ENCODE measurements at places on chromosomes 11 and 22. TPM values are rescaled to one million over a fixed set of nuclear protein-coding genes. Genes with fewer than 3 reads are reported as not detected.

Gene KCTD21
- 5.9 TPM for polyA plus RNA-seq

Gene MYEOV
- polyA plus RNA-seq = not detected

Gene BSX
- polyA plus RNA-seq = not detected

Gene PKNOX2
- polyA plus RNA-seq = 2.1 TPM

Gene LRP4
- 2.6 TPM for polyA plus RNA-seq

Gene PTPMT1
- polyA plus RNA-seq = 60.4 TPM

Gene CRACR2B
- not detected for polyA plus RNA-seq

Gene NXPE2
- 0.30 TPM for polyA plus RNA-seq

Gene ACR
- polyA plus RNA-seq = not detected

Gene APOA4
- polyA plus RNA-seq = not detected

Gene SYNGR1
- 16.2 TPM for polyA plus RNA-seq

Gene MTCH2
- 127 TPM for polyA plus RNA-seq

Gene RAD9A
- 2.5 TPM for polyA plus RNA-seq

Gene HPX
- polyA plus RNA-seq = not detected

Gene TRIM29
- not detected for polyA plus RNA-seq

Gene OR51I1
- polyA plus RNA-seq = not detected

Gene OR52B2
- polyA plus RNA-seq = not detected

Gene MMP10
- not detected for polyA plus RNA-seq

Gene SLC22A6
- not detected for polyA plus RNA-seq

Gene NOX4
- polyA plus RNA-seq = not detected

Gene APOC3
- not detected for polyA plus RNA-seq

Gene HEPHL1
- not detected for polyA plus RNA-seq

Gene GLYATL1B
- not detected for polyA plus RNA-seq

Gene PRPF19
- 16.9 TPM for polyA plus RNA-seq

Gene GLYAT
- not detected for polyA plus RNA-seq

Gene LUZP2
- 5.1 TPM for polyA plus RNA-seq

Gene CALCA
- polyA plus RNA-seq = not detected

Gene CADM1
- 48.1 TPM for polyA plus RNA-seq

Gene TOB2
- polyA plus RNA-seq = 3.0 TPM

Gene TSG101
- polyA plus RNA-seq = 56.9 TPM

Gene RHOG
- not detected for polyA plus RNA-seq

Gene GPHA2
- not detected for polyA plus RNA-seq

Gene SLC22A9
- polyA plus RNA-seq = not detected

Gene MUC6
- polyA plus RNA-seq = not detected

Gene APOL4
- not detected for polyA plus RNA-seq

Gene SLC16A8
- not detected for polyA plus RNA-seq

Gene VWA5A
- 0.64 TPM for polyA plus RNA-seq

Gene OVOL1
- polyA plus RNA-seq = not detected

Gene LMO2
- 11.4 TPM for polyA plus RNA-seq

Gene TNRC6B
- polyA plus RNA-seq = 162 TPM

Gene BLID
- not detected for polyA plus RNA-seq

Gene MS4A4E
- polyA plus RNA-seq = not detected

Gene PANX3
- polyA plus RNA-seq = not detected
